ENCODE measurements at places on chromosomes 1 and 21. TPM values are rescaled to one million over a fixed set of nuclear protein-coding genes. Genes with fewer than 3 reads are reported as not detected.

DNA sequence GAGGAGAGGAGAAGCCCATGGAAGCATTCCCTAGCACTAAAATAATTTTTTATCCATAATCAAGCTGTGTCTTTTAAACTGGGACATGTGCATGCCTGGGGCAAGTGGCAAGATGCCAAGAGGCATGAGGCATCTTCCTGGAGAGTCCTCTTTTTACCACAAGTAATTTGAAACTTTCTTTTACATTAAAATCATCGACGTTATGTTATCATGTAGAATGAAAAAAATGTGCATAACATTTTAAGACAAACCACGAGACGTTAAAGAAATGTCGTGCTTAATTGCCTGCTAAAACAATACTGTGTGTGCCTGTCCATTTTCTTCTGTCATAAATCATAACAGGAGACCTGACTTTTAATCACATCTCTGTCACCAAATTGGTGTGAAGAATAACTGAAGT, 1.5 kb downstream of the STYXL2 start:
- peak; percentile 90 for DNase-seq

DNA sequence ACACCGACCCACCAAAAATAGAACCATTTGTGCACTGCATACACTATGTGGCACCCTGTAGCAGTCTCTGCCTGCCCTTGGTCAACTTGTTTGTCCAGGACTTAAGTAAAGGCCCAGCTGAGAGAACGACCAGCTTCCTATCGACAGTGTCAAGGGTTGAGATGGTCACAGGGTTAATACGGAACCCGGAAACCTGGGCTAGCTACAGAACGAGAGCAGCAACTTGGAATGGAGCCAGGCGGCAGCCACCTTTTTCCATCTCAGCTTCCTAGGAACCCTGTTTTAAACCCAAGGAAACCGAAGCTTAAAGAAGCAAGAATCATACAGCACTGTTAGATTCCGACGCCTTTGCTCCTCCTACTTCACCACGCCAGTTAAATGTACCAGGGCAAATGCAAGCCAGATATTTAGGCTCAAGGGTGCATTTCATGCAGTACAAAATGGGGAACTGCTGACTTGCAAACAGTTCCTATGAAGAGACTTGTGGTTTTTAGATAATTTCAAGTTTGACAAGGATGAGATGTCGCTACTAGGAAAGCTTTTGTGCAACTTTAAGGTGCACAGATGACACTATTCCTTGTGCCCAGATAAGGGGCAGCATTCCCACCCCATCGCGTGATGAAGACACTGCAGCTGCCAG, 35.5 kb downstream of the SLC66A1 start:
- DNase-seq, result no peak

The FAM110D gene
- total RNA-seq, result not detected

DNA sequence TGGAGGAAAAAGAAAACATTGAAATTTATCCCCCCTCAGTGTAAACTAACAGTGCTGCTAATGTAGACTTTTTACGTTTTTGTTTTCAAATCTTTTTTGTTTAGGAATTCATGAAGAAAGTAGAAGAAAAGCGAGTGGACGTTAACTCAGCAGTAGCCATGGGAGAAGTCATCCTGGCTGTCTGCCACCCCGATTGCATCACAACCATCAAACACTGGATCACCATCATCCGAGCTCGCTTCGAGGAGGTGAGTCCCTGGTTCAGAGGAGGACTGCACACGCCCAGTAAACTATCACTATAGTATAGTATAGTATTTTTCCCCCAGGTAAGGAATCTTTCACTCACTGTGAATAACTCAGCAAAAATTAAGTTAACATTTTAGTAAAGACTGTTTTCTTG, 37.8 kb upstream of the BMP8A start:
- DNase-seq, result no peak

The MAPKAPK2 gene
- 55.8 TPM for total RNA-seq

GRCh38 chr1:84365225-84366221, 32.8 kb upstream of the DNASE2B start:
- peak; percentile 99 for DNase-seq

DNA sequence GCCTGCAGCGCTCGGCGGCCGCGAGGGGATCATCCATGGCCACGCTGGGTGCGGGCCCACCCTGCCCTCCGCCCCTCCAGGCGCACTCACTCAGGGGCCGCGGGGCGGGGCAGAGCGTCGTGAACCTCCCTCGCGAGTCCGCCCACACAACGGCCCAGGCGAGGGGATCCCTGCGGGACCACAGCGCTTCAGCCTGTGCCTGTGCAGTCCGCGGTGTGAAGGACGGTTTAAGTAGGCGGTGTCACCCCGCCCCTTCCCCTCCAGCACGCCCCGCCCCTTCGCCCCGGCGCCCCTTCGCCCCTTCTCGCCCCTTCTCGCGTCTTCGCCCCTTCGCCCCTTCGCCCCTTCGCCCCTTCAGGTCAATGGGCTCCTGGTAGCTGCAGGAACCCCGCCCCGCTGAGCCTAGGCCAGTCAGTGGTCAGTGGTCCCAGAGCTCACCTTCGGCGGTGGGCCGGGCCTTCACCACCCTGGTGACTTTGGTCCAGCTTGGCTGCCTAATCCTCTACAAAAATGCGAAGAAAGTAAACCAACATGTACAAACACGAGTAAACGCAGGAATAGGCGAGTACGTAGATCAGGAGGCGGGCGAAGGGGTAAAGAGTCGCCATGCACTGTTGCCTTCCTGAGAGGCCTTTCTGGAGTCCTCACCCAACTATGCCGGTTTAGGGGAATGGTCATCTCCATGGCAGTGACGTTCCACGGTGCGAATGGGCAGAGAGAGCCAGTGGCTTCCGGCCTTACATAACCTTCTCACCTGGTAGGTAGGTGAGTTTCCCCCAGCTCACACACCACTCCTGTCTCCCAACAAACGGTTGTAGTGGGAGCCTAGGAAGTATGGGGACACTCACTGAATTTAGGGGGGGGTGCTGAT, 19.6 kb upstream of the DMRTB1 start:
- no peak for DNase-seq

- DNase-seq, result no peak
Observed at GRCh38 chr1:64766429-64766828, 21.6 kb downstream of the RAVER2 start.

DNA sequence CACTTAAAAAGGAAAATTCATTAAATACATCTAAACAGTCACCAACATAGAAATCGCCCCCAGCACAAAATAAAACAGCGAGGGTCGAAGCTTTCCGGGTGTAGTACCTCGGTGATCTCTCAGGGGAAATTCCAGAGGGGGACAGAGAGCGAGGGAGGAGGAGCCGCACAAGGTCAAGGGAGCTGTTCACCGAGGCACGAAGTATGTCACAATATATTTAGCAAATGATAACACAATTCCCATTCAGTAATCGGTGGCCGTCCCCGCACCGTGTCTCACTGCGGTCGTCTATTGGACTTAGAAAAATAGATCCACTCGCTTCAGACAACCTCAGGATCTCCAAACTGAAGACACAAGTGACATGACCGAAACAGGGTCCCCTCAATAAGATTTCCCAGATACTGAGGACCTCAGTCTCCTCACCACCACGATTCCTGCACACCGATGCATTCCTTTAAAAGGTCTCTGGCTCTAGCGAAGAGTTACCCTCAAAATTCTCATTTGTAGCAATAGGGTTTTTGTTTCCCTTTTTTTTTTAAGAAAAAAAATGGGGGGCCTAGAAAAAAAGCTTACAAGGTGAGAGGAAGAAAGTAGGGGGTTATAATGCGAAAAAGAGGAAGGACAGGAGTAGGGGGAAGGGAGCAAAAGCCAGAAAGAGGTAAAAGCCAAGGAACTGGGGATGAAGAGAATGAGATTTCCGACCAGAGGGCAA, 1.1 kb downstream of the LPGAT1 start:
- peak; percentile 39 for DNase-seq

DNA sequence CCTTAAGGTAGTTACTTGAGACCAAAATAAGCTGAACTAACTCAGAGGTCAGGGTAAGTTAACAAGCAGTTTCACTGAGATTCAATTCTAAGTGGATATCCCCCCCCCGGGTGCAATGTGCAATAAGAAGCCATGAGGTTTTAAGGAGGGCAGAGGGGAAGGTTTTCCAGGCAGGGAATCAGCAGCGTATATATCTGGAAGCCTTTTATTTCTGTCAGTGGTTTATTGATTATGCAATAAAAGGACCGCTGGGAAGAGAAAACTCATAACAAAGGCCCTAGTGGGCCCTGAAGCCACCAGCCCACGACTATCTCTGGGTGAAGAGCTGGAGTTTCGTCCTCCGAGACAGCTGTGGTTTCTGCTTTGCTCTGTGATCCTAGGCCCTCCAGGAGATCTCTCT, 53.1 kb upstream of the CTPS1 start:
- DNase-seq, result no peak

The GRIK3 gene
- not detected for total RNA-seq

DNA sequence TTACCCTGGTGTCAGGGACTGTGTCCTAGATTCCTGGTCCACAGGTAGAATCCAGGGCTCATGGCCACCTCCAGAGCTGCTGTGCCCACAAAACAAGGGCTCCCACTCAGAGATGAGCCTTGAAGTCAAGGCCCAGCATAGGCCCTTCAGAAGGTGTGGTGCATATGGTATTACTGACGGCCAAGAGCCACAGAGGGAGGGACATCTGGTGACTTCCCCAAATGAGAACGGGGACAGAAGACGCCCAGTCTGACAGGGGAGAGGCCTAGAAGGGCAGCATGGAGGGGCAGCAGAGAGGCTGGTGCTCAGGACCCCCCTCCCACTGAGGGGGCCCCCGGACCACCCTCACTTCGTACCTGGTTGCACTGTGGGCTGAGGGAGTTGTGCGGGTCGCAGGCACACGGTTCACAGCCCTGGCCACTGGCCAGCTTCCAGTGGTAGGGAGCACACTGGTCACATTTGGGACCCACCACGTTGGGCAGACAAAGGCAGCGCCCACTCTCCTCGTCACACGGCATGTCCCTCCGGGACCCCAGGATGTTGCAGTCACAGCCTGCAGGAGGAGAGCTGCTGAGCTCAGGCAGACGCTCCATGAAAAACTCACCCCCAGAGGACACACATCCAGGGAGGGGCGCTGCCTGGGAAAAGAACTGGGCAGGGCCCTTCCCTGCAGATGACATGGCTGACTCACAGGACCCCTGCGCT, 25.0 kb downstream of the LAMB3 start:
- DNase-seq, result no peak

The TAS1R1 gene
- total RNA-seq, result not detected

GRCh38 chr1:69319287-69319686, 248.4 kb upstream of the LRRC7 start:
- no peak for DNase-seq

The GPR37L1 gene
- total RNA-seq, result not detected

The TMEM125 gene
- not detected for total RNA-seq

GRCh38 chr1:36351227-36351977, 28.0 kb upstream of the EVA1B start:
- peak; percentile 97 for DNase-seq

DNA sequence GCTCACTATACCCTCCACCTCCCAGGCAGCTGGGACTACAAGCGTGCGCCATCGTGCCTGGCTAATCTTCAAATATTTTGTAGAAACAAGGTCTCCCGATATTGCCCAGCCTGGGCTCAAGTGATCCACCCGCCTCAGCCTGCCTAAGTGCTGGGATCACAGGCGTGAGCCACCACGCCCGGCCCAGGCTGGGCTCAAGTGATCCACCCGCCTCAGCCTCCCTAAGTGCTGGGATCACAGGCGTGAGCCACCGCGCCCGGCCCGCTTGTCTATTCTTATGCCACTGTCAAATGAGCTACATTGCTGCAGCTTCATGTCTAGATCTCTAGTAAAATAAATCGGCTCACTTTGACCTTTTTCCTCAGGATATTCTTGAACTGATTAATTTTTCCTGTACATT, 107.7 kb upstream of the COL6A1 start:
- DNase-seq, result no peak

GRCh38 chr1:67174716-67175284, 8.5 kb downstream of the IL23R start:
- DNase-seq, result no peak

The OR2T4 gene
- total RNA-seq, result not detected

DNA sequence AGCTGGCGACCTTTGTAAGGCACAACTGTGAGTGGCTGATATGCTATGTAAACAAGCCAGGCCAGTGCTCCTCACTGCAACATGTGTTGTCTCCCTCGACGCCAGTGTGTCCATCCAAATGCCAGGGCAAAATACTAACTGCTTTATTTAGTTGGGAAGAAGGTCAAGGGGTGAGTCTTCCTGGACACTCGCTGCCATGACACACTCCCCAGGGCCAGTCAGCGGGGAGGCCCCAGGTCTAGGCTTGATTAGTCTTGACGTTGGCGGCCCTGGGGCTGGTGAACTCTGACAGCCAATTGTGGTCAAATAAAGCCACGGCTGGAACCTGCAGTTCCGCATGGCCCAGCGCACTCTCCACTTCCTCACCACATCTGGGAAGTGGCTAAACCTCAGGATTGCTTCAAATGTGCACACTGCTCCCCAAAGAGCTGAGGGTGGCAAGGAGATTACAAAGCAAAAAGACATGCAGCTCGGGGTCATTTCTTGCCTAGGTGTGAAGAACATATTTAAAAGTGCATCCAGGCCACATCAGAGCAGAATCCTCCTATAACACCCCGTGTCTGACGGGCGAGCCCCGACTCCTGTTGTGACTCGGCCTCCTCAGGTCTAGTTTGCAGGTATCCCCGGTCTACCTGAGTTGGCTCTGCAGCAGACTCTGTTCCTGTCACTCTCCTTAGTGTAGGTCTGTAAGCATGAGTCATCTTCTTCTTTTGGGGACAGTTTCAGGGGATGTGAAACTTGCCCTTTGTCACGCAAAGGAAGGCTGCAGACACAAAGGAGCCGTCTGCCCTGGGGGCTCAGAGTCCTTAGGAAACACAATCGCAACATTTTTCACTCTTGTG, 183.5 kb downstream of the RUNX1 start:
- DNase-seq, result peak; percentile 99

DNA sequence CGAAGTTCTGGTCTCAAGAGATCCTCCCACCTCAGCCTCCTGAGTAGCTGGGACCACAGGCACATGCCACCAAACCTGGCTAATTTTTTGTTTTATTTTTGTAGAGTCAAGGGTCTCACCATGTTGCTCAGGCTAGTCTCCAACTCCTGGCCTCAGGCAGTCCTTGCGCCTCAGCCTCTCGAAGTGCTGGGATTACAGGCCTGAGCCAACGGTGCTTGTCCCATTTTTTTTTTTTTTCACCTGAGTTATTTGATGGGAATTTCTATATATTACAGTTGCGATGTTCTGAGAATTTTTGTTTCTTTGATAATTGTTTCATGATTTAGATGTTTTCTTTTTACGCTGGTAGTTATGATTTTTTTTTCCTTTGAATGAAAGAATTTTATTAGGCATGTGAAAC, 2.5 kb downstream of the RABGAP1L start:
- DNase-seq, result no peak

DNA sequence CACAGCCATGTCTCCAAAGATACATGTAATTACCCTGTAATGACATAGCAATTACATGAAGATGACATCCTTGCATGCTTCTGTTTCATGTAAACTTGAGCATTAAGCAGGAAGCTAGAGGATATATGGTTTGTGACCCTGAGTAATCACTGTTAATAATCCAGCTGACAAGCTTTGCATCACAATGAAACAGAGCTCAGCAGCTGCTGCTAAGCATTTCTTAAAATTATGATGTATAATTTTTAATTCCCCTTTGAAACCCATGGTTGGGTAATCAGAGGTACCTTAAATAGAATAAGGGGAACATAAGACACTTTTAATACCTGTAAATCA, 293.5 kb downstream of the NTNG1 start:
- DNase-seq, result no peak

- DNase-seq, result no peak
Observed at GRCh38 chr1:42926235-42926878, 32.3 kb downstream of the SLC2A1 start.

- DNase-seq, result peak; percentile 97
Observed at GRCh38 chr1:99659755-99660210, 13.9 kb downstream of the PALMD start.
